ENCODE measurements at places on chromosomes 5 and 9.

- no peak for DNase-seq
These were observed at the start of gene TXNDC8 for GRCh38 chr9:110337727-110338126. Gene TXNDC8, minus strand, starts transcription at chr9:110337863.

GRCh38 chr9:87569518-87569917 is 71.9 kb downstream of the DAPK1 start:
- DNase-seq = no peak

- DNase-seq = no peak
These were observed 28.1 kb downstream of the NEK6 start for GRCh38 chr9:124285903-124286291.

GRCh38 chr5:123116058-123116457 is 27.0 kb downstream of the PRDM6 start:
- DNase-seq = no peak

GRCh38 chr5:140010798-140011197 is 32.3 kb downstream of the NRG2 start:
- no peak for DNase-seq

DNA sequence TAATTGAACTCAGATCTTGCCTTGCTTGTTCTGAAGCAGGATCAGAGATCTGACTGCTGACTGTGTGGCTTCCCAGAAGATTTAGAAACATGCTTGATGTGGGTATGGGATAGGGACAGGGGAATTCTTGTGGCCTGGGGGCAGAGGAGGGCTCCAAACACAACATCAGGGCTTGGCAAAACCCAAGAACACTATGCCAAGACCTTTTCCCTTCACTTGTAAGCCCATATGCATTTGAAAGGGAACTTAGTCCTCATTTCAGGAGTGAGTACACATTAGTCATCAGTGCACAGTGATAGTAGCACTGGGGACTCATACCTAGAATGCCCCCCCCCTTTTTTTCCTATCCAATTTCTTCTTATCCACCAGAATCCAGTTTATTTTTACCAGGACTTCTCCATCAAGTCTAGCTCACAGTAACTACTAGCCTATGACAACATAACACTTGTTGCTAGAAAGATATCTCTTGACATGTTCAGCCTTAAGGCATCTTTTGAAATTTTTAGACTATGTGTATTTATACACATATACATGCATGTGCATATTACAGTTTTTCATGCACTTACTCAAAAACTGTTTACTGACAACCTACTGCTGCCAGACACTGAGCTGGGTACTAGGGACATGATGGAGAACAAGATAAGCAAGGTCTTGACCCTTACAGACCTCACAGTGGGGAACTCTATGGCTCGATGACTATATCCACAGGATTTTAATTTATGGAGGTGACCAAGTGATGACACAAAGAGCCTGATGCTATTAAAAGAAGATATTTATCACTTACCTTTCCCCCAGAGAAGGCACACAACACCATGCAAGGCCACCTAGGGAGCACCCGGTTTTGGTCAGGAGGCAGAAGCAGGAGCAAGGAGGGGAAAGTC is 158.3 kb upstream of the MAP3K1 start:
- DNase-seq = no peak

- DNase-seq = no peak
These were observed 7.3 kb downstream of the SLC9A3 start for GRCh38 chr5:516980-517379.

DNA sequence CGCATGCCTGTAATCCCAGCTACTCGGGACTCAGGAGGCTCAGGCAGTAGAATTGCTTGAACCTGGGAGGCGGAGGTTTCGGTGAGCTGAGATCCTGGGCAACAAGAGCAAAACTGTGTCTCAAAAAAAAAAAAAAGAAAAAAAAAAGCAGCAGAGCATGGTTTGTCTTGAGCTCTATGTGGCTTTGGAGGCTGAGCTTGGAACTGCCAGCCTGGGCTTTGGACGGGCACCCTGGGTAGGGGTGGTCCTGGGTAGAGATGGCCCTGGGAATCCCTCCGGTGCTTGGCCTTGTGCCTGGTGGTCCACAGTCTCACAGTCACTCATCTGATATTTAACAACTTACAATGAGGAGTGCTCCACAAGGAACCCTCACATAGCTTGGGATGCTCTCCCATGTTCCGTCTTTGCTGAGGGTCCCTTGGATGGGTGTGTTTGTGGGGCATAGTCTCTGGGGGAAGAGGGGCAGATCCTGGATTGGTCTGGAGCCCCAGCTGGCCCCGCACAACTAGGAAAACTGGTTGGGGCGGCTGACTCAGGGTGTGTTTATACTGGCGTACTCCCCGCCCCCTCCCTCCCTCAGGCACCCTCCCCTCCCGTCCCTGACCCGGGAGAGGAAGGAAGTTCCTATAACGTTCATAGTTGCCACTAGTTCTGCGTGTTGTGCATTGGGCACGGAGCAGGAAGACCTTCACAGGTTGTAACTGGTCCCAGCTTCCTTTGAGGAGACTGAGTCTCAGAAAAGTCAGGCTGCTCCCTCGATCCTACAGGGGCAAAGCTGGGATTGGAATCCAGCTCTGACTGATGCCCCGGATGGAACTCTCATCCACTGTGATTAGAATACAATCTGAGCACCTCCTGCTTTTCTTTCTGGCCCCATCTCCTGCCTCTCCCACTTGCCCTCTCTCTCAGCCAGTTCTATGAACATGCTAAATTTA is 11.2 kb downstream of the IER5L start:
- DNase-seq = no peak

DNA sequence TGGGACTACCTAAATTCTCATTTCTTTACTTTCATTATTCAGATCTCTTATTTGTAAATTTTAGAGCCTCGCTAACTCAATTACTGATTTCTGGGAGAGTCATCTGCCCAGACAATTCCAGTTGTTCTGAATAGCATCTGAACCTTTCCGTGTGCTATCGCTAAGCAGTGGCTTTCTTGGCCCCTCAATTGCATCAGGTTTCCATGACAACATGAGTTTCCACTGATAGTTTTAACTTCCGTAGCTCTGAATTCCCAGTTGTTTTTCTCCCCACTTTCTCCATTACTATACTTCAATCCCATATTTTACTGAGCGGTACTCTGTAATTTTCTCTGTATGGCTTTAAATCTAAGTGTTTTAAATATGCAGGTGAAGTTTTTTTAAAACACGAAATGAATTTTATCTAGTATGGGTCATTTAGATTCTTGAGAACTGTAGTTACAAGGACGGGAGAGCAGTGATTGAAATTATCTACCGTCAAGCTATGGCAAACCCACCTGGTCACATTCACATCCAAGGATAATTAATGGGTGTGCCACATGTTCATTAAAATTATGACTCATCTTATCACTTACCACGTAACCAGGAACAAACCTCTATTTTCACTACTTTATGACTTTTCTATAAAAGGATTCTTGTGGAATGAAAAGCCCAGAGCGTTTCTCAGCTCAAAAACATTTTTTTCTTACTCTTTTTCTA is 223.5 kb upstream of the PCSK5 start:
- no peak for DNase-seq

- no peak for DNase-seq
These were observed 172.2 kb downstream of the HSD17B3 start for GRCh38 chr9:96129747-96130146.

GRCh38 chr9:84310883-84311282 is 29.7 kb downstream of the SLC28A3 start:
- no peak for DNase-seq

DNA sequence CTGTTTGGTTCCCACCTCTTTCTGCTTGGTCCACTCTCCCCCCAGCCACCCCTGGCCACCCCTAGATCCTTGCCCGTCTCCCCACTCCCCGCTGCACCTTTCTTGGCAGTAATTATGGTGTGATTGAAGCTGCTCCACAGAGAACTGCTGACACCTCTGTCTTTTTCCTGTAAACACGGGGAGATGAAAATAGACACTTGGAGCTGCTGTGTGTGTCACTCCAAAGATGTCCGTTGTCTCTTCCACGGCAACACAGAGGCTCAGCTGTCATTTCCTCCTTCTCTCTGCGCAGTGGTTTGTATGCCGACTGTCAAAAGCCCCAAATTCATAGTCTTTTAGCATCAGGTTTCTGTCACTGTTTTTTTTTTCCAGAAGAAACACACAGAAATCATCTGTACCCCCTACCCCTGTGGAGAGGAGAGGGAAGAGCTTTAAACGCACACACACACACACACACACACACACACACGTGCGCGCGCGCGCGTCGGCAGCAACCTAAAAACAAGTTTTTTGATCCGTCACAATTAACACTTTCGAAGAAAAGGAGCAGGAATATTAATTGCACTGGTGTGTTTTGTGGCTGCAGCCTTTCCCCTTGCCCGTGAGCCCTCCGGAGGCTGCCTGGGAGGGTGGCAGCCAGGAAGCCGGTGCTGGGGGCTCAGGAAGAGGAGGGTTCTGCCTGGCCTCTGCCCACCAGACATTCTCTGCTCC is 39.8 kb downstream of the ASS1 start:
- no peak for DNase-seq

DNA sequence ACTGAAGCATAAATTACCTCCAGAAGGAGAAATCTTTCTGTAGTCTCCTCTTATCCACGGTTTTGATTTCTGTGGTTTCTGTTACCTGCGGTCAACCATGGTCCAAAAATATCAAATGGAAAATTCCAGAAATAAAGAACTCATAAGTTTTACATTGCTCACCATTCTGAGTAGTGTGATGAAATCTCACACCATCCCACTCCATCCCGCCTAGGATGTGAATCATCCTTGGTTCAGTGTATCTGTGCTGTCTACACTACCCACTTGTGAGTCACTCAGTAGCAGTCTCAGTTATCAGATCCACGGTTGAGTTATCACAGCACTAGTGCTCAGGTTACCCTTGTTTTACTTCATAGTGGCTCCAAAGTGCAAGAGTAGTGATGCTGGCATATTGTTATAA is 371.2 kb downstream of the NFIB start:
- DNase-seq = no peak

GRCh38 chr5:60487476-60487875 is 212.5 kb downstream of the DEPDC1B start:
- no peak for DNase-seq

All from stimulated activated CD4-positive, alpha-beta T cell treated with anti-CD3 and anti-CD28 coated beads, TNF-alpha, amount 100 ng/mL, for 4 hours (primary cell).